ENCODE measurements at places on chromosomes 2 and 18.

DNA sequence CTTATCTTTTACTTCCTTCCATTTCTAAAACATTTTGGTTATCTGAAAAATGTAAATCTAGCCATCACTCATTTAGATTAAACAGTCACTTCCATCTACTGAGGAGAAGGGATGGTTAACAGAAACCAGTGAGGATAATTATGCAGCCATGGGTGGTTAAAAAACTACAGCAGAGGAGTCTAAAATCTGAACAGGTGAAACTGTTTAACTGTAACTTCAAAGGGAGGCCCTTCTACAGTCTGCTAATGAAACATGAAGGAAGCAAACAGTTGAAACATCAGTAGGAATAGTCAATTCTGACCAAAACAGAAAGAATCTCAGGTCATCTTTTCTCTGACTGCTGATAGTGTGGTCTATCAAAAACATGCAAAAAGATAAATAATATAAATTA is 71.0 kb downstream of the DTNB start:
- no peak for DNase-seq

- no peak for DNase-seq
These were observed 228.1 kb downstream of the CTNNA2 start for GRCh38 chr2:79740879-79741443.

GRCh38 chr18:54086046-54086802 is 138.2 kb downstream of the MBD2 start:
- peak; percentile 40 for DNase-seq

GRCh38 chr18:56461151-56461550 is 177.2 kb downstream of the TXNL1 start:
- DNase-seq = no peak

- DNase-seq = no peak
These were observed 23.3 kb upstream of the NPAS2 start for GRCh38 chr2:100796499-100797100.

DNA sequence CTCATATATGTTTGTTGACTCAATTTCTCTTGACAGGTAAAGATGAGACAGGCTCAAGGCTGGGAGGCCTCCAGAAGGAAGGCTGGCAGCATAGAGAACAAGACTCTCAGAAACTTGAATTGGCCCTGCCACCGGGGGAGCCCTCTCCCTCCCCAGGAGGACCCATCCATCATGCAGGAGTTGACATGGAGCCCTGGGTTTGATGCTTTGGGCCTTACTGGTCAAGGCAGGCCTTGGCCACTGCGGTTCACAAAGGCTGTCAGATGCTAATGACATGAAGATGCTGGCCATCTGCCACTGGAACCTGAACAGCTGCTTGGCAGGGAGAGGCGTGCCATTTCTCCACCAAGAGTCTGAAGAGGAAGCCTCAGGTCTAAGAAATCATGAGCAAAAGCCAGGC is 193.6 kb downstream of the MTCL1 start:
- no peak for DNase-seq

DNA sequence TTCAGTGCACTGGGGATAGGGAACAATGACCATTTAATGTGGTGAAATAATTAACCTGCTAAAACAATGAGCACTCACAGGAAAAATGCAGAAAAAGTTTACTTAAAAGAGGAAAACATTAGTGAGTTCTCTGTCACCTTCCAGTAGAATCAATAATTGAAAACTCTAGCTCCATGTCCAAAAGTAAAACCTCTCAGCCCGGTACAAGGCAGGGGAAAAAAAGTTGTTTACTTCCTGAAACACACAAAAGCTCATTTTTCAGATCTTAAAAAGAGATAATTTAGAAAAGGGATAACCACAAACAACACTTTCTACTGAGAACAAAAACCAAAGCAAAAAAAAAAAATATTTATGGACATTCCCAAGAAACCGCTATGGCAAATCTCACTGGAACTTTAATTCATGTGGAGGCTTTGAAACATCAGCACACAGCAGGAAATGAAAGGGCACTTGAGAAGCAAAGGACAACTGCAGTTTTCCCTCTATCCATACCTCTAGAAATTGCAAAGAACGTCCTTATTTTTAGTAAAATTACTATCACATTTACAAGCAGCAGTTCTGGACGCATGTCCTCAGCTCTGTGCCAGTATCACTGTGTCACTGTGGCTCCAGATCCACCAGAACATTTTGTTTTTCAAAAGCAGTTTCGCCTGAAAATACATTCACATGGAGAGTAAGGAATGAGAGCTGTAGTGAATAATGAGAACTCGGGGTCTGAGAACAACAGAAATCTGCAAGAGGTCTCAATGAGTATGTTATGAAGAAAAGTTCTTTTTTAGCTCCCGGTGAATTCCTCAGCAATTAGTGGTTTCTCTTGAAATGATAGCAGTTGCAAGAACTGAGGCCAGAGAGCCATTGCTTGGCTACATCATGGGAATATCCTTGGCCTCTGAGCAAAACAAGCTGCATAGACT is 44.7 kb upstream of the DNAH7 start:
- peak; percentile 38 for DNase-seq

DNA sequence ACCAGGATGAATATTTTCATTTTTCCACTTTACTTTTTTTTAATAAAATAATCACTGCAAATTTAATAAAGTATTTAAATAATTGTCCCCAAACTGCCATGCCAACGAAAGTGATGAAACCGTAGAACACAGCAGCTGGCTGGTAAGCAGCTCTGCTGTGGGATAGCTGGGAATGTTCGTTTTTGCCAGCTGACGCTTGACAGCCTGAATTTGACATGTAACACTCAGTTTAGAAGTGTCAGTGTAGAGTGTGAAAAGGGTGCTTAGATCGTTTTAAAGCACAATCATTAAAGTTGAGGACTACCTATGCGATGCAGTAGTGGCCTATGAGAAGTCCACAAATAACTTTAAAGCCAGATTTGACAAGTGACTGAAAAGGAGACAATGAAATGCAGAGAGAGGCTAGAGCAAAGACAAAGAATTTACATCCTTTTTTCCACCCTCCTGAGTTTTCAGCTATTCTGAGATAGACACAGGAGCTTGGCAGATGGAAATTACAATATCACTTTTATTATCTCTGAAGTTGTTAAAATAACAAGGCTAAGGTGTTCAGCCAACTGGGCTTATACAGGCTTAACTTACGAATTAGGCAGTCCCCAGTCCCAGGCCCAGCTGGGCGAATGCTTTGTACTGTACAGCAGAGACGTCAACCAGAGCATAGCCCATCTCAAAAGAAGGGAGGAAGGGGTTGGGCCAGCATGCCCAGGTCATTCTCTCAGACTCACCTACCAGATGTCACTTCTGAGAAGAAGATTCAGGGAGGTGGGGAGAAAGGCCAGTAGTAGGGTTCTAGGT is 31.9 kb upstream of the SLC1A4 start:
- no peak for DNase-seq

GRCh38 chr18:7590826-7591560 is 23.9 kb downstream of the PTPRM start:
- peak; percentile 19 for DNase-seq

- no peak for DNase-seq
These were observed 490.7 kb downstream of the NUP35 start for GRCh38 chr2:183614799-183615435.
